Stimulated activated CD8-positive, alpha-beta memory T cell treated with anti-CD3 and anti-CD28 coated beads, Interleukin-7, amount 100 ng/mL, for 1 hour (primary cell): ENCODE measurements at places on chromosomes 16 and 17.

DNA sequence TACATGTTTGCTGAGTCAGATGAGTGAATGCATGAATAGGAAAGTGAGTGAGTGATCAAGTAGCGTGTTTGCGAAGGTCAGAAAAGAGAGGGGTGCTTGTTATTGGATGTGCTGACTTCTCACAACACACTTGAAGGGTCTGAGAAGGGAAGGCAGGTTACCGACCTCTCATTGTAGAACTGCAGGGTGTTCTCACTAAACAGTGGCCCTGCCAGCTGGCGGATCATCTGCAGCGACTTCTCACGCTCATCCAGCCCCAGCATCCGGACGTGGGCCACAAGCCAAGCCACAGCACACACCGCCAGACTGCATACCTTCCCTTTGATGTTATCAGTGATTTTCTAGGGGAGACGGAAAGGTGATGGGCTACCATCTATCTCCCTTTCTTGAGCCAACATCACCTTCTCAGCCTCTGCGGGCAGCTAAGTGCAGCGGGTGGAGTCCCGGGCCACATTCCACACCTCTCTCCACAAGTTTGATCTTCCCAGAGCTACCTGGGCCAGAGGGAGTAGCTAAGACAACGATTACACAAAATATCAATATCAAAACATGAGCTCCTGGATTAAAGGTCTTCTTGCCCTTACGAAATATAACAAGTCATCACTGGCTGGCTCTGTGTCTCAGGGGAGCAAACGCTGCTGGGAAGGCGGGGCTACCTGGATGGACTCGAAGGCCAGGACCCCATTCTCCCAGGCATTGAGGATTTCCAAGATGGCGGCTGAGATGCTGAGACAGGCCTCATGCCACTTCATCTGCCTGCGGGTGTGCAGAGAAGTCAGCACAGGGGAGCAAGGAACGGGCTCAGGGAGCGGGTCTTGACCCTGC is 11.0 kb downstream of the CSF3 start:
- no peak for DNase-seq

DNA sequence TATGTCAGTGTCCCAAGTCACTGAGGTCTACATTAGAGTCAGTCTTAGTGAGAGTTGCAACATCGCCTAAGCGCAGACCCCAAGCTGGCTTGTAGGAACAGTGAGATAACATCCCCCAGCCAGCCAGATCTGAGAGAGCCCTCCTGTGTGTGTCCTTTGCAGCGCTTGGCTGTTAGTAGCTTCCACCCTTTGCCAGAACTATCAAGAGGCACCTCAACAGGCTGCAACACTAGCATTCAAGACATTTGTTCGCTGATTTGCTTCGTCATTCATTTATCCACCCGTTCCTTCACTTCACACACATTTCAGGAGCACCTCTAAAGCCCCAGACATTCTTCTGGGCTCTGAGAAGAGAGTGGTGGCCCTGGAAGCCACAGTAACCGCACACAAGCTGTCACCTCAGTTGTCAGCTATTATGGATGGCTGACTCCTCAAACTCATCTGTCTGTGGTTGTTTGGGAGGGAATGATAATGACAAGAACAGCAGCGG is 289.6 kb downstream of the WWOX start:
- DNase-seq, result no peak

GRCh38 chr16:20905576-20905975 is 5.0 kb downstream of the LYRM1 start:
- DNase-seq, result no peak

DNA sequence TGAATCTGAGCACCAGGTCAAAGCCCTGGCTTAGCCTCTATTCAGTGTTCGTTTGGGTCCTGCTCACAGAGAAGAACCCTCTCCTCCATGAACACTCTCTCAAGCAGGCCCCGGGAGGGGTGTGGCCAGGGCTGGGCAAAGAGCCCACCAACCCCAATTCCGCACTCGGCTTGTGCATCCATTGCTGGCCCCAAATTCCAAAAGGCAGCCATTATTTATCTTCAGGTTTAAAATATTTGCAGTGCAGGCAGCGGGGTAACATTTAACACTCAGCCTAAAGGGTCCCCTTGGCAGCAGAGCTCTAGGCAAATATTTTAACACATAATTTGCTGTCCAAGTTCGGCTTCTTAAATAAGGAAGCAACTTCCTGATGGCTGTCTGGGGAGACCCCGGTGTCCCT is 115.7 kb downstream of the ZNF423 start:
- DNase-seq, result no peak

DNA sequence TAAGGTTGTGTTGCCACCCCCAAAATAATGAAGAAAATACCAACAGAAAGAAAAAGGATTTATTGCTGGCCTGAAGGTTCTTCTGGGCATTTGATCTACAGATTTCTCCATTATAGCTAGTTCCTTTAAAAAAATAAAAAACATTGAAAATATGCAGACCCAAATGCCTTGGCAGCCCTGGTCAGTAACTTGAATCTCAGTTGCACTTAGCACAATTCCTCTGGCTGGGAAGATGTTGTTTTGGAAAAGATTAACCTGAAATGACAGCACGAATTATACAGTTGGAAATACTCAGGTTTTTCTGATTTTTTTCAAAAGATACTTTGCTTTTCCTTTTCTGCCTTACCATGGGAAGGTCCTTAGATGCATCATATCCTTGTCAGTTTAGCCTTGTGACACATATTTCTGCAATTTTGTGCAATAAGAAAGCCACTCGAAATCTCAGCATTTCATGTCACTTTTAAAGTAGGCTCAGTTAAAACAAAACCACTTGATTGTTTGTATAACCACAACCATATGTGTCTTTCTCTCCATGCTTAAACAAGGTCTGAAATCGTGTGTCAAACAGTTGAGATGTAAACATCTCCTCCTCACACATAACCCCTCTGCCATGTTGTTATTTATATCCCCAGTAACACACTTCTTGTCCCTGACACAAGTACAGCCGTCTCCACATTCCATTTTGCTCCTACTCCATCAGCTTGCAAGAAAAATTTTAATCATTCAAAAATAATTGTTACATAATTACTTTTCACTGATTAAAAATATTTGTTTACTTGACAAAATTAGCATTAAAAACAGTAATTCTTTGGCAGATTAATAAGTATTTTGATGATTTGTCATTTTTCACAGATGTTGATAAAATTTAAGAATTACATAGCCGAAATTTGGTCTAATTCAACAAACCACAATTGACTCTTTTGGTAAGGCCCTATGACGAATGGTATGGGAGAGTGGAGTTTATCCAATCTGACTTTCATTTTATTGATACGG is 61.1 kb downstream of the SIAH1 start:
- DNase-seq, result no peak
